NCI-H187 (cell line): ENCODE measurements at places on chromosomes 1 and 21.

GRCh38 chr21:37005548-37006485 lies 685 bp upstream of the RIPPLY3 start:
- DNase-seq, result no peak

GRCh38 chr1:41639332-41639936 lies 155.0 kb upstream of the EDN2 start:
- no peak for DNase-seq

- DNase-seq, result no peak
Measured at GRCh38 chr21:19712441-19712840, 1285.8 kb upstream of the NCAM2 start.

DNA sequence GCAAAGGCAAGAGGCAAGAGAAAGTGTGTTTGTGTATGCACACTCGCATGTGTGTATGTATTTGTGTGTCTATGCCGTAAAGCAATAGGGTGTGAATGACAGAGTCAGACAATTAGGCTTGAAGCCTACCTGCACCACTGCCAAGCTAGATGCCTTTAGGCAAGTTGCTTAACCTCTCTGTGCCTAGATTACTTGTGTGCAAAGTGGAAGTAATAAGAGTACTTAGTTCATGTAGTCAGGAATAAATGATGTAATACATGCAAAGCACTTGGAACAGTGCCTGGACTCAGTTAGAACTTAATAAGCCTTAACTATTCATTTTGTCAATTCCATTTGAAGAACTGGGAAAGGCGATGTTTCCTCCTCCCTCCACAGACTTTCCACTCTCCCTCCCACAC lies 31.7 kb downstream of the LAMB3 start:
- no peak for DNase-seq

DNA sequence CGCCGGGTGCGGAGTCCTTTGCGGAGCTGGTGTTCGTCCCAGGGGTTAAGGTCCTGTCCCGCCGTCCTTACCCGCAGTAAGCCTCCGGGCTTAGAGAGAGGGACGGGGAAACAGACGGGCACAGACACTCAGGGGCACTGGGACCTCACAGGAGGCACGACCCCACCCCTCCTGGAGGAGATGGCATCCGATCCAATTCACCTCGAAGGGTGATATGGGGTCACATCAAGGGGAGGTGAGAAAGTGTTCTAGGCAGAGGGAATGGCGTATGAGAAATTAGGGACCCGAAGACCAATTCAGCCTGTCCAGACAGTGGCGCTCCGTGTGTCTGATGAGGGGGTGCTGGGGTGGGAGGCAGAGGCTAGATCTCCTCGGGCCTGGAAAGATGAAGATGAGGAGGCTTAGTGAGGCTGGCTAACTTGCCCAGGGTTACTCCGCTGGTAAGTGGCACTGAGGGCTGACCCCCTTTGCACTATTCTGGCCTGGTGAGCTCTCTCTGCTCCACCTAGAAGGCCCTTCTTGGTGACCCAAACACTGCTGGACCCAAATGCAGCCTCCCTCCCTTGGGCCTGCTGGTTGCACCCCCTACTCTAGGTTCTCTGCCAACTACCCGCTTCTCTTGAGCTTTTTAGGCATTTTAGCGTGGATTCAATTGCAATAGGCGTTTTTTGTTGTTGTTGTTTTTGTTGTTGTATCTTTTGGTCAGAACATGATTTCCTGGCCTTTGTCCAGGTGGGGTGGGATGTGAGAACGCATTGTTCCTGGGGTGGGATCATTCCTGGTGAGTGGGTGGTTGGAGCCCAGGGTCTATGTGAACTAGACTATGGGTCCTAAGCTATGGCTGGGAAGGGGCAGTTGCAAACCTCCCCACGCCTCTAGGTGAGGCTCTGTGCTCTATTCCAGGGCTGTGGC lies 12.3 kb downstream of the BTBD19 start:
- no peak for DNase-seq

GRCh38 chr1:6645018-6645417 lies 20.4 kb downstream of the THAP3 start:
- DNase-seq, result no peak

DNA sequence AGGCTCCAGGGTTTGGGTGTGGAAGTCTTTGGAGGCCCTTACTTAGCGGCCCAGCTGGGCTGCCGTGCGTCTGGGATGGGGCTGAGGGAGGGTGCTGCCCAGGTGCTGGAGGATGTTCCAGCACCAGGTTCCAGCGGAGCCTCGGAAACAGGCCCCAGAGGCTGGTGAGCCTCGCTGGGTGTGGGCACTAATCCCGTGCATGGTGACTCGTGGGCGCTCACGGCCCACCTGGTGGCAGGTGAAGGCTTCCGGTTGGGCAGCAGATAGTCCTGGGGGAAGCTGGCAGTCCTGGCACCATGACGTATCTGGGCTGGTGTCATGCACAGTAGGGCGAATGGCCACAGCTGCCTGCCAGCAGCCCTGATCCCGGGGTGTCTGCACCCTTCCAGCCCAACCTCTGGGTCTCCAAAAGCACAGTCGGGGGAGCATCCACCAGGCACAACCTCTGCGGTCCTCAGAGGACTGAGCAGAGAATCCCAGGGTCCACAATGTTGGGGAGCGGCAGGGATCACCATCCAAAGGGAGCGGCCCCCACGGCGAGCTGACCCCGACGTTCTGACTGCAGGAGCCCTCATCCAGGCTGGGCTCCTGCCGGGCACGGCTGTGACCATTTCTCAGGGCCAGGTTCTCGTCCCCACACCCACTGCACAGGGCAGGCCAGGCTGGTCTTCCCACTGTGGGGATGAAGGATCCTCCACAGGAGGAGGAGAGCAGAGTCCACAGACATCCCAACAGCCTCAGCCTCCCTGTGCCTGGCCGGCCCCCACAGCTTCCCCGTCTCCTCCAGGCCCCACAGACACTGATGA lies 25.3 kb downstream of the FTCD start:
- no peak for DNase-seq

DNA sequence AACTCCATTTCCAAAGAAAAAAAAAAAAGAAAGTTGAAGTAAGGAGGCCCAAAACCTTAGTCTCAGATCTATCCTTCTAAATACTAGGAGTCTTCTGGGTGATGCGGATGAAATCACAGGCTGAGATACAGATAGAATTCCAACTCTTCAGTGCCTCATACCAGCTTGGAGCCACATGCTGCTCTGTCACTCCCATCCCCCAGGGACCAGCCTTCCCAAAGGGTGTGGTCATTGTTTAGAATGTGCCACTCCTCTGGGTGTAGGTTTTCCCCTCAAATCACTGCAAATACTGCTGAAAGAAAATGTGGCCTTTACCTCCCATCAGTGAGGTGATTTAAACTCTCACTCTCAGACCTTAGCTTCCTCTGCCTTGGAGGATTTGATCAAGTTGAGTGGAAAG lies 112.9 kb downstream of the CDC7 start:
- DNase-seq, result no peak

- no peak for DNase-seq
Measured at GRCh38 chr1:210600421-210601159, 271.9 kb downstream of the HHAT start.

DNA sequence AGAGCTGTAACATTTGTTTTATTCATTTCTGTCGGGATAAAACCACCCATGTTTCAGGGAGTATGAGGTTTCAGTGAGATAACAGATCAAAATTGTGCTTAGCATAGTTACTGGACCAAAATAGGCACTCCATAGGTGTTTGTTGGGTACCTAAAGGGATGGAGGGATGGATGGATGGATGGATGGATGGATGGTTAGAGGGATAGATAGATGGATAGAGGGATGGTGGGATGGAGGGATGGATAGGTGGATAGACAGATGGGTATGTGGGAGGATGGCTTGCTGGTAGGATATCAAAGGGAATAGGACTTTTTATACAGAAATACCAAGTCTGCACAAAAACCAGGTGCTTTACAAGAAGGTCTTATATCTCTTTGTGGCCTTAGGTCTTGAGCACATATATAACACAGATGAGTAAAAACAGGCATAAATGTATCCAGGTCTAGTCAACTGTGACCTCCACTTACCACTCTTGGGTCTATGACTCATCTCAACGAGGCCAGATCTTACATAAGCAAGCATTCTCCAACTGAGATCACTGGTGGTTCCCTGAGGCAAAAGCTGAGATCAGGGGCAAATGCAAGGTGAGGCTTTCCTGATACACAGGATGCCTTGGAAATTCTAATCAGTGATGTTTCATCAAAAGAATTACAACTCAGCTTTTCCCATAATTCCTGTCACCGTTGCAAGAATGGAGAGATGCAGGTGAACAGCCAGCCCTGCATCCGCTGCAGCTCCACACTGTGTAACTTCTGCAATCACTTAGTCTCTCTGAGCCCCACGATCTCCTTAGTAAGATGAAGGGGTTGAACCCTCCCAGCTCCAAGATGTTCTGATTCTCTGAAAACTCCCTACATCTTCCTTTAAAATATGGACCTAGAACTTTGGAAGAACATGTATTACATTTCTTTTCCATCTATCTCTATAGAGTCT lies 32.0 kb downstream of the PTAFR start:
- DNase-seq, result no peak

DNA sequence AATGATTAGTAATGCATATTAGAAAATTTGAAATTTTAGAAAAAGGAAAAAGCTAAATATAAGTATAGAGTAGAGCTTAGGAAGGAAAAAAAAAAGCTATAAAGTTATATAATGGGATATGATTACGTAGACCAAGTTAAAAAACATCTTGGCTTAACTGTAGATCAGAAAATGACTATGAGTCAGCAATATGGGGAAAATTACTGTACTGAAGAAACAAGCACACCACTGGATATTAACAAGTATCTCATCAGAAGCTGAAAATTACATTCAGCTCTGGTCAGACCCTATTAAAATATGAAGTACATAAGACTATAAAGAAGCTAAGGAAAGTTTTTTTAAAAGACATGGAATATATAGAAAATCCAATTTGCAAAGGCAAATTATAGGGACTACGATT lies 19.5 kb downstream of the DNAJC8 start:
- no peak for DNase-seq

- no peak for DNase-seq
Measured at GRCh38 chr1:15000671-15001070, 152.9 kb upstream of the TMEM51 start.

GRCh38 chr1:27981145-27981544 lies 21.4 kb downstream of the XKR8 start:
- DNase-seq, result no peak

DNA sequence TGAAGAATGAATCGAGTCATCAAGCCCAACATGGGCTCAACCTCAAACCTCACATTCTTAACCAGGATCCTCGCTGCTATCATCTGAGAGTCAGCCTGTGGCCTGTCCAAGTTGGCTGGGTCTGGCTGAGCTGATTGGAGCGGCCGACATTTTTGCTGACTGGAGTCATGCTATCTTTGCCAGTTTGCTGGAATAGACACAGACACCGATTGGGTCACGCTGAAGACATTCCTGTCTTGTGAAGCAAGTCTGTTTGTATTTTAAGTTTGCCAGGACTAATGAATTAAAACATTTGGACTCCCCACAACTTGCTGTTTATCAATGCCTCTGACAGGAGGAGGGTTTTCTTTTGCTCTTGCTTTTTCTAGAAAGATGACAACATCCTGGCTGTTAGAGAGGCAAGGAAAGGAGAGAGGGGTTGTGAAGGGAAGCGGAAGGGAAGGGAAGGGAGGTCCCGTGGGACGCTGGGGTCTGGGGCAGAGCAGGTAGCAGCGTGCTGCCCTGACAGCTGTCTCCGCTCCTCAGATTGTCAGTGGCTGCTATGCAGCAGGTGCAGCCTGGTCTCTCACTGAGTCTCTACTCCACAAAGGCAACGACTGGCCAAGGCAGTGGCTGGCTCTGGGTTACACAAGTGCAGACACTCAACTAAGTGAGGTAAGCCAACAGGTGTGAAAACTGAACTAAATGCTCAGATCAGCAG lies at the start of gene MAP3K7CL:
Gene MAP3K7CL, plus strand, starts transcription at position 375 of the 700 bp plus-strand sequence. CDS start 2,701 bp downstream, outside the sequence.
- no peak for DNase-seq

DNA sequence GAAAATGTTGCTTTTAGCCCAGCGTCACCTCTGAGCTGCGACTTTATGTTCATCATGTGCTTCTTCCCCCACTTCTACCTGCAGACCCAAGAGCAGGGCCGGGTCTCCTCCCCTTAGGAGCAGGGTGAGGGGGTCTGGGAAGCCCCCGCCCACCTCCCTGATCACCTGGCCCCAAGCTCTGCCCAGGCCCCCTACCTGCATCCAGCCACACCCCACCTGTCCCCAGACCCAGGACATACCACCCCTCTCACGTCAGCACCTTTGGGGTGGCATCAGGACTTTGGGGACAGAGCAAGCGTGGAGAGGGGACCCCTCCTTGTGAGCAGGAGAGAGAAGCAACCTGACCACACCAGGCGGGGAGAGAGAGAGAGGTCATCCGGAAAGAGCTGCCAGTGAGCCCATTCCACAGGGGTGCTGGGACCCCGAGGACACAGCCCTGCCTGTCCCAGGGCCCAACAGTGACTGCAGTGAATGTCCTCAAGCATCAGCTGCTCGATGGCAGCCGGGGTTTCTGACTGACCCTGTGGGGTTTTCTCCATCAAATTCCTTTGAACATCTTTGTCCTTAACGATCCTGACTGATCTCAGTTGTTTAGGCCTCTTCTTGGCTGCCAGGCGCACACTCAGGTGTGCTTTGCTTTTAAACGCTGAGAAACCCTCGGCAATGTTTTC lies 42.8 kb upstream of the COL18A1 start:
- DNase-seq, result no peak

DNA sequence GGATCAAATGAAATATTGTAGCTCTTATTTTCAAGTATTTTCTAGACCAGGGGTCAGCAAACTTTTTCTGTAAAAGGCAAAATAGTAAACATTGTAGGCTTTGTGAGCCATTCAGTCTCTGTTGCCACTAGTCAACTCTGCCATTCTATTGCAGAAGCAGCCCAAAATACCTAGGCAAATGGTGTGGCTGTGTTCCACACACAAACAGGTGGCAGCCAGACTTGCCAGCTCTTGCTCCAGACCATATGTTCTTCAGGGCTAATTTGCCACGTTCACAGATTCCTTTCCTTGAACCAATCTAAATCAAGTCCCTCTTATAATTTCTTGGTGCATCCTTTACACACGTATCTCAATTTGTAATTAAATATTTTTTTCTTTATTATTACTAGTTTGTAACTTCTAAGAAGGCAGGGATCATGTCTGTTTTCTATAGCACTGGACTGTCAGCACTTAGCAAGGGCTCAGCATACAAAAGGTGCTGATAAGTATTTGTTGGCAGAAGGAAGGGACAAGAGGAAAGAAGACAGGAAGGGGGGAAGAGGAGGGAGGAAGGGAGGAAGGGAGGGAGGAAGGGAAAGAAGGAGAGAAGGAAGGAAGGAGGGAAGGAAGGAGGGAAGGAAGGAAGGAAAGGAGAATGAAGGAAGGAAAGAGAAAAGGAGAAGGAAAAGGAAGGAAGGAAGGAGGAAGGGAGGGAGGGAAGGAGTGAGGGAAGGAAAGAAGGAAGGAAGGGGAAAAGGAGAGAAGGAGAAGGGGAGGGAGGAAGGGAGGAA lies 106.5 kb upstream of the EDEM3 start:
- DNase-seq, result no peak

- no peak for DNase-seq
Measured at GRCh38 chr1:115768549-115768948, at the start of gene CASQ2. CASQ2 (minus strand) TSS chr1:115768714; CDS start chr1:115768541, 173 bp downstream.

DNA sequence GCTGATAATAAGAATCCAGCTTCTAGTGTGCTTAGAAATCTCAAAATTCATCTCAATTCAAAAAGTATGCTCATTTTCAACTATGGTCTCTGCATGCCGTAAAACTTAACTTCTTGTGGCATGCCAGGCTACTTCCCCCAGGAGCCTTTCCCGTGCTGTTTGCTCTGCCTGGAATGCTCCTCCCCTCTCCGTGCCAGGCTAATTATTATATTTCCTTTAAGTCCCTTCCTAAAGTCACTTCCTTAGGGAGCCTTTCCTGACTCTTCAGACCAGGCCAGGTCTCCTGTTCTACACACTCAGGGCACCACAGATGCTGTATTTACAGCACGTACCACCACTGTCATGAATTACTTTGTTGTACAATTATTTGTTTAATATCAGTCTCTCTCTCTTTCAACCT lies 67.1 kb upstream of the PPP2R5A start:
- DNase-seq, result no peak
